ENCODE measurements at places on chromosomes 13 and 19. TPM values are rescaled to one million over a fixed set of nuclear protein-coding genes. Genes with fewer than 3 reads are reported as not detected.
A peak's percentile ranks its signal among the peaks of the same experiment; 100 is the strongest.

DNA sequence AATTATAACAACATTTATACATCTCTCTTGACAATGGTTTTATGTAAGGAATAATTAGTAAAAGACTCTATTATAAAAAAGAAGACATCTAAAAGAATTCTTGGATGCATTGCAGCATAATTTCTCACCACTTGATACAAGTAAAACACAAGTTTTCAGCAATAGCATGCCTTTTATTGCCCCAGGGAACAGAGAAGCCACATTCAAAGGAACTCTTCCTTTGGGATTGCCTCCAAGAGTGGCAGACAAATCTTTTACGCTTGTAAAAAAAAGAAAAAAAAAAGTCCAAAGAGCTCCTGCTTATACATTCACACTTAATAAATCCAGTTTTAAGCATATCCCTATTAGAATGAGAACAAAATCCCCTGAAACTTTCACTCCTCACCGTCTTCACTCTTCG, 2357.8 kb upstream of the PCDH20 start:
- no peak for DNase-seq

DNA sequence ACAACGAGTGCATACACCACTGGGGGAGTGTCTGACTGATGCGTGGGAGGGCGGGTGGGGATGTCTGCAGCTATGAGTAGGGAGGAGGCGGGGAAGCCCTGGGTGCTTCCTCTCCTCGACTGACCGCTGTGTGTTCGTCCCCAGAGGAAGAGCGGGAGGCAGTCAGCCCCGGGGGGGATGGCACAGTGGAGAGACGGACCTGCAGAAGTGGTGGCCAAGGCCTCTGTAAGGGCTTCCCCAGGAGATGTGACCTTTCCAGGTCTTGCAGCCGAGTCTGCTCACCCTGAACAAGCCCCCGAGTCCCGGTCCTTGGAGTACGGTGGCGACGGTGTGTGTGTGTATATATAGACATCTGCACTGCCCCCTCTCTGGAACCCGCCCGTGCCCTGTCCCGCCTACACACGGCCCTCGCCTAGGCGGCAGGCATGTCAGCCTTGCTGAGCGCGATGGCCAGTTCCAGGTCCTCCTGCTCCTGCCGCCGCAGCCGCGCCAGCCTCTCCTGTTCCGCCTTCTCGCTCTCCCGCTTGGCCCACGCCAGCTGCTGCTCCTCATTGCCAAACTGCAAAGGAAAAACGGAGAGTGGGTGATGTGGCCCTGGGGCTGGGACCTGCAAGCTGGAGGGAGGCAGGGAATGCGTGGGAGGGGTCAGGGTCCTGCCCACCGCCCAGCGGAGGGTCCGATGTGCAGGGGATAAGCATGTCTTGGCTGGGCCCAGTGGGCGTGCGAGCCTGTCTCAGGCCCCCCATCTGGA, 30.8 kb downstream of the KLF2 start:
- DNase-seq, result no peak

PPP1R12C gene
- total RNA-seq, result 99.3 TPM

SIGLECL1 gene
- total RNA-seq, result not detected

DNA sequence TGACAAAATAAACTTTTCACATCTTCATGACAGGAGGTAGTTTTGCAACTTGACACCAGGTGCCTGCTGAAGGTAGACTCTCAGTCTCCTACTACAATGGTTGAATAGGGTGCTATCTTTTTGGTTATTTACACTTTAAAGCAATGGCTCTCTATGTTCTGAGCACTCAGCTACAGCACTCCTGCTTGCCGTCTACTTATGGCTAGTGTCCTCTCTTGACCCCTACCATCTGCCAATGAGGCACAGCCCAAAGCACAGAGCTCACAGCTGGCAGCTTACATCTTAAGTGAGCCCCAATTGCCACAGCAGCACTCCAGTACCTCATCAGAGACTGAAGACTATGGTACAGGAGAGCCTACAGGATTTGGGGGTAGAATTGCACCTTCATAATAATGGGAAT, 11.4 kb downstream of the ZNF708 start:
- no peak for DNase-seq

DNA sequence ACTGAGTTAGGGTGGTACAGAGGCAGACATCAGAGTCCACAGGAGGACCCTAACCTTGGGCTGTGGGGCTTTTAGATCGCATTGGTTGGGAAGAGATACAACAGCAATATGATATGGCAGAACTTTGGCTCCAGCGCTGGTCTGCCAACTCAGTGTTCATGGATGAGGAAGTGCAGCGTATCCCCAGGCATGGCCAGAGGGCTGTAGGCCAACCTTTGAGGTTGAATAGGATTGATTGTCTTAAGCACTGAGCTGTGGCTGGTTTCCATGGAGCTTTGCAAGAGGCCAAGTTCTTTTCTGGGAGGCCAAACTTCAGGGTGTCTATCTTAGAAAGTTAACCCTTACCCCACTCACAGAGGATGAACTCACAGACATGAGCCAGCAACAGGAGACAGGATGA, 144.1 kb upstream of the TMTC4 start:
- DNase-seq, result no peak

DNA sequence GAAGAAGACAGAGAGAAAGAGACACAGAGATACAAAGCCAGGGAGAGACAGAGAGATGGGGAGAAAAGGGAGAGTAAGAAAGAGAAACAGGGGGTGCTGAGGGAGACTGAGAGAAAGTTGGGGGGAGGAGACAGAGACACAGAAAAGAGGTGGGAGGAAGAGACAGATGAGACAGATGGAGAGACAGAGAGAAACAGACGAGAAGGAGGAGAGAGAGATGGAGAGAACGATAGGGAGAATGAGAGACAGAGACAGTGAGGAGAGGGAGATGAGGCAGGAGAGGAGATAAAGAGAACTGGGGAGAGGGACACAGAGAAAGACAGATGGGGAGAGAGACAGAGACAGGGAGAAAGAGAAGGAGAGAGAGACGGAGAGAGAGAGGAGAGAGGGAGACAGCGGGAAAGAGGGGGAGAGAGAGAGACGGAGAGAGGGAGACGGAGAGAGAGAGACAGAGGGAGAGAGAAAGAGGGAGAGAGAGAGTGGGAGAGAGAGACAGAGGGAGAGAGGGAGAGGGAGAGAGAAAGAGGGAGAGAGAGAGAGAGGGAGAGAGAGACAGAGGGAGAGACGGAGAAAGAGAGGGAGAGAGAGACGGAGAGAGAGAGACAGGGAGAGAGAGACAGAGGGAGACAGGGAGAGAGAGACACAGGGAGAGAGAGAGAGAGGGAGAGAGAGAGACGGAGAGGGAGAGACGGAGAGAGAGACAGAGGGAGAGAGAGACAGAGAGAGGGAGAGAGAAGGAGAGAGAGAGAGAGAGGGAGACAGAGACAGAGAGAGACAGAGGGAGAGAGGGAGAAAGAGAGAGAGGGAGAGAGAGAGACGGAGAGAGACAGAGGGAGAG, 12.6 kb downstream of the JOSD2 start:
- DNase-seq, result no peak

DNA sequence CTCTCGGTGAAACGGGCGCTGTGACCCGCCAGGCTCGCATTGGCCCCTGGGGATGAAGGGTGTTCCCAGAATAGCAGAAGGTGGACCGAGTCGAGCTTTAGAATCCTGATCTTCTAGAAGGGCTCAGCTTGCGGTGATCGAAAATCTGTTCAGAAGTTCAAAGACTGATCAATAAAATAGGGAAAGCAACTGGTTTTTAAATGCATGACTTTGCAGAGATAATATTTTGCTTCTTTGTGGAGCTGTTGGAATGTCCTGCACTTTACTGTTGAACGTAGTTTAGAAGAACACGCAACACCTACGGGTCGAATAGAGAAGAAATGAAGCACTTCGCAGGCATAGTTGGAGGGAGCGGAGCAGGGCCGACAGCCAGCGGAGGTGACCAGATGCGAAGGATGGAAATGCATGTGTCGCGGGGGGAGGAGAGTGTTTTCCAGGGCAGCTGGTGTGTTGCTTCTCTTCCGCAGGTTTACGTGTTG, 766 bp downstream of the CEBPG start:
- no peak for DNase-seq

GRCh38 chr19:49749055-49749716, 13.9 kb downstream of the TSKS start:
- no peak for DNase-seq

SULT2B1 gene
- 0.96 TPM for total RNA-seq

FFAR3 gene
- not detected for total RNA-seq

LAIR1 gene
- total RNA-seq, result 0.37 TPM

PDX1 gene
- not detected for total RNA-seq

OR4F17 gene
- total RNA-seq, result 0.25 TPM

EDDM13 gene
- not detected for total RNA-seq

DNA sequence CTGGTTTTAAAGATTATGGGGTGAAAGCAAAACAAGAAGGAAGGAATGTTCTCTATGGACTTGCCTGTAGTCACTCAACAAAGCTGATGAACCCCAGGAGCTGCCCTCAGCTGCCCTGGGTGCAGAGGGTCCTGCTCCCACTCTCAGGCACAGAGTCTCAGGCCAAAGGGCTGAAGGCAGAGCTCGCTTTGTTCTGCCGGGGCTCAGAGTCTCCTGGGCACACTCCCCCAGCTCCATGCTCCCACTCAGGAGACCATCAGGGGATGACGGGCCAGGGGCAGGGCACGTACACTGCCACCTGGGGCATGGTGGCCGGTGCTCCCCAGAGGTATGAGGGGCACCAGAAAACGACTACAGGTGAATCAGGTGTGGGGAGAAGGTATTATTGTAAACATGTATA, 46.8 kb upstream of the SPACA7 start:
- no peak for DNase-seq

SHANK1 gene
- total RNA-seq, result 3.9 TPM

GRCh38 chr13:113851826-113852535, 11.9 kb downstream of the GAS6 start:
- DNase-seq, result peak; percentile 8

CALR3 gene
- 0.50 TPM for total RNA-seq

- no peak for DNase-seq
These were observed 3.1 kb upstream of the ZNF471 start for GRCh38 chr19:56504581-56504980.

KRTDAP gene
- total RNA-seq, result 3.2 TPM

USHBP1 gene
- 12.3 TPM for total RNA-seq

CYP4F8 gene
- not detected for total RNA-seq

DNA sequence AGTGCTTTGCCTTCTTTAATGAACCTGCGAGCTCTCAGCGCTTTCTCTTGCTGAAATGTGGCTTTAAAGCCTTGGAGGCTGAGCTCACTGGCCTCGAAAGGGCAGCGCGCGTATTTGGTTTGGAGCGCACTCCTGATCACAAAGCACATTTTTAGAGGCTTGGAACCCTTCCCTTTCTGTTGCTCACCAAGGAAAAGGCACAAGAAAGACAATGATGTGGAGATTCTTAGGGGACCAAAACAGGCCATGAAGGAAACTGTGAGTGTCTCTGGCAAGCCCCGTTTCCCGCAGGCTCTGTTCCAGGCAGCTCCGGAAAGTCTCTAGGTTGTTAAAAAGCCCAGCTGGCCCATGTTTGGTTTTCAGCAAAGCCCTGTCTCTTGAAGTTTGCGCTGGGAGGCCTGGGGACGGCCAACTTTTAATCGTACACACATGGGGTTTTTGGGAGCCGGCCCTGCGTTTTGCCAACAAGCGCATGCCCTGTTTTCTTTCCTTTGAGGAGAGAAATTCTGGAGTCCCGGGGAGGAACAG, 9.4 kb upstream of the SPC24 start:
- no peak for DNase-seq

GRCh38 chr13:30033681-30034457, 183.5 kb upstream of the UBL3 start:
- no peak for DNase-seq

- peak; percentile 30 for DNase-seq
These were observed 26.4 kb downstream of the C13orf46 start for GRCh38 chr13:113947311-113948033.

DNA sequence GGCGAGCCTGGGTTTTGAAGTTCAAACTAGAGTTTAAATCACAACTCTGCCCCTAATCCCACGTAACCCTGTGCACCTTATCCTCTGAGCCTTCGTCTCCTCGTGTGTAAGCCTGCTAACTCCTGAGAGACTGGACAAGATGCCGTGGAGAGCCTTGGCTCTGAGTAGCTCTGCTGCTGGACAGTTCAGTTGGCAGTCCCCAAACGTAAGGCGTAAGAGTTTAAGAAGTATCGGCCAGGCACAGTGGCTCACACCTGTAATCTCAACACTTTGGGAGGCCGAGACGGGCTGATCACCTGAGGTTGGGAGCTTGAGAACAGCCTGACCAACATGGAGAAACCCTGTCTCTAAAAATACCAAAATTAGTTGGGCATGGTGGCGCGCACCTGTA, 4.7 kb upstream of the CD79A start:
- DNase-seq, result no peak

PMIS2 gene
- total RNA-seq, result not detected

PSG3 gene
- not detected for total RNA-seq

KIR2DL3 gene
- total RNA-seq, result not detected

LRP3 gene
- 47.0 TPM for total RNA-seq

- peak; percentile 54 for DNase-seq
These were observed 15.0 kb upstream of the VSTM2B start for GRCh38 chr19:29510701-29511265.

DNA sequence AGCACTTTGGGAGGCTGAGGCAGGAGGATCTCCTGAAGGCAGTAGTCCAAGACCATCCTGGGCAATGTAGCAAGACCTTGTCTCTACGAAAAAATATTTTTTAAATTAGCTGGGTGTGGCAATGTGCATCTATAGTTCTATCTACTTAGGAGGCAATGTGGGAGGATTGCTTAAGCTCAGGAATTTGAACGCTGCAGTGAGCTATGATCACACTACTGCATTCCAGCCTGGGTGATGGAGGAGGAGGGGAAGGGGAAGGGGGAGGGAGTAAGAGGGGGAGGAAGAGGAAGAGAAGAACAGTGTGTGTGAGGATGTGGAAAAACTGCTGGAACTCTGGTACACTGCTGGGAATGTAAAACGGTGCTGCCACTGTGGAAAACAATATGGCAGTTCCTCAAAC, 9.2 kb upstream of the CLIP3 start:
- no peak for DNase-seq

DNA sequence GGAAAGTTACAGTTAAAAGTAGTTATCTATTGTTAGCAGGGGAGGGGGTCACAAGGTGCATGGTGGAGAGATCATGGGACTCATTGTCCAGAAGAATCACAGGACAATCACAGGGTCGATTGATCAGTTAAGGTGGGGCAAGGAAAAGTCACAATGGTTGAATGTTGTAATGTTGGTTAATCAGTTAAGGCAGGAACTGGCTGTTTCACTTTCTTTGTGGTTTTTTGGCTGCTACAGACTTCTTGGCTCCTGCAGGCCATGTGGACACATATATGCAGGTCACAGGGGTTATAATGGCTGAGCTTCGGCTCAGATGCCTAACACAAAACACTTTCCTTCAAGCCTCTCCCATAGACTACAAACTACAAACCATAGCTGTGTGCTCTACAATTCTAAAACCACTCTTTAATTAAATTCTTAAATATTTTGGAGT, 6.9 kb upstream of the ZNF431 start:
- no peak for DNase-seq

GRCh38 chr19:2216361-2217225, 19.5 kb downstream of the PLEKHJ1 start:
- DNase-seq, result no peak

DNA sequence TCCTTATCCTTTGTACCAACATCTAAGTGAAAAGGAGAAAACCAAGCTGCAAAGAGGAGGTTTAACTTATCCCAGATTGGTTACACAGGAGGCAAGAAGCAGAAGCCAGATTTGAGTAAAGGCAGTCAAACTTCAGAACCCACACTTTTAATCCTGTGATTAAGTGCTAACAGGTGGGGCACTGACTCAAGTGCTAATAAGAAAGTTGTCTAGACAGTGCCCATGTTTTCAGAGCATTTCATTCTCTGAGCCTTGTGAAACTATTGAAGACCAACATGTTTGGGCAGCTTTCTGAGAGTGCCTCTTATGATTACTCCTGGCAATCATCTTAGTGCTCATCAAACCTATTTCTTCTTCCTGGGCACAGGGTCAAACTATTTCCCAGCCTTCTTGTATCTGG, 380.8 kb downstream of the KCNRG start:
- no peak for DNase-seq

- no peak for DNase-seq
These were observed 796 bp upstream of the LSM14A start for GRCh38 chr19:34171539-34171876.

LILRA1 gene
- not detected for total RNA-seq

All from WTC11 (cell line).